Pericardium fibroblast (primary cell): ENCODE measurements at places on chromosomes 12 and 14. TPM values are rescaled to one million over a fixed set of nuclear protein-coding genes. Genes with fewer than 3 reads are reported as not detected.

Gene PTGDR
- total RNA-seq = not detected in 2 replicates

Gene FGF6
- not detected in 2 replicates for total RNA-seq

Gene SYCP3
- not detected in 2 replicates for total RNA-seq

Gene PLXNC1
- 6.6 and 9.8 TPM in 2 replicates for total RNA-seq
